ENCODE measurements at places on chromosomes 13 and 19. TPM values are rescaled to one million over a fixed set of nuclear protein-coding genes. Genes with fewer than 3 reads are reported as not detected.
A peak's percentile ranks its signal among the peaks of the same experiment; 100 is the strongest.

- no peaks in the 10 kb centered on the region for H3K4me1 ChIP-seq
- peaks cover 95% of the 10 kb centered on the region for H3K36me3 ChIP-seq
- no peak for DNase-seq
- H3K4me3 ChIP-seq: no peak overlapping the region
These were observed 8.4 kb upstream of the ECH1 start for GRCh38 chr19:38839816-38840582.

DNA sequence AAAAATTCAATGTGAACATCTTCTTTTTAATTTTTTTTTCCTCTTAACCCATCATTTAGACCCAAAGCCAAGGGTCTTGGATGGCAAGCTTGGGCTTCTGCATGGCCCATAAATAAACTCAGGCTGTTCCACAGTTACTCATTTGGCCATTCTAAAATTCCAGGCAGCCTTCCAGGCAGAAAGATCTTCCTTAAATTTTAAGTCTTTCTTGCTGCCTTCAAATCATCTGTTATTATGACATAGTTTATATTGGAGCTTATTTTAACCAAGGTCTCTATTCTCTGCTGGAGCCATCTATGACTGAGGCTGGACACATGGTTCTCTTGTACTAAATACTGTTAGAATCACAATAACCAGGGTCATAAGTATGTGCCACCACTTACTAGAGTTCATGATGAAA lies 317.3 kb upstream of the MAB21L1 start:
- H3K36me3 ChIP-seq: no peaks in the 10 kb centered on the region
- no peaks in the 10 kb centered on the region for H3K4me1 ChIP-seq
- H3K27ac ChIP-seq: no peak overlapping the region
- no peaks in the 10 kb centered on the region for H3K27me3 ChIP-seq
- H3K4me3 ChIP-seq: no peak overlapping the region
- no peak for DNase-seq

DNA sequence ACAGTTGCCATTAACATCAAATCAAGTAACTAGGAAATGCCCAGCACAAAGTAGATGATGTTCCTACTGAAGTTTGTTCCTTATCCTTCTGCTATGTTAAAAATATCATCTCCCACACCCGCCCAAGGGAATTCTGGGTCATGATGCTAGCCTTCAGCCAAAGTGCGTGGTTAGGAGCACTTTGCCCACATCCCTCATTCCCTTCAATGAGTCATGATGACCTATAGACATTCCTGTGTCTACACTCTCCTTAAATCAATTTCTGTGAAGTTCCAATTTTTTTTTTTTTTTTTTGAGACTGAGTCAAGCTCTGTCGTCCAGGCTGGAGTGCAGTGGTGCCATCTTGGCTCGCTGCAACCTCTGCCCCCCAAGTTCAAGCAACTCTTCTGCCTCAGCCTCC lies 17.0 kb downstream of the RXFP2 start:
- no peaks in the 10 kb centered on the region for H3K27me3 ChIP-seq
- H3K36me3 ChIP-seq: peaks cover 9% of the 10 kb centered on the region
- H3K4me3 ChIP-seq: no peak overlapping the region

GRCh38 chr13:97257800-97258799 lies 36.0 kb downstream of the MBNL2 start:
- no peak overlapping the region for H3K4me3 ChIP-seq
- H3K4me1 ChIP-seq: peaks cover 19% of the 10 kb centered on the region
- no peaks in the 10 kb centered on the region for H3K36me3 ChIP-seq
- peak; percentile 0 for DNase-seq
- H3K27me3 ChIP-seq: no peaks in the 10 kb centered on the region
- H3K27ac ChIP-seq: no peak overlapping the region

Gene DACH1
- 0.26 TPM for polyA plus RNA-seq

- H3K4me3 ChIP-seq: no peak overlapping the region
- H3K27me3 ChIP-seq: no peaks in the 10 kb centered on the region
- DNase-seq: no peak
These were observed 21.4 kb downstream of the BBC3 start for GRCh38 chr19:47209319-47210179.

DNA sequence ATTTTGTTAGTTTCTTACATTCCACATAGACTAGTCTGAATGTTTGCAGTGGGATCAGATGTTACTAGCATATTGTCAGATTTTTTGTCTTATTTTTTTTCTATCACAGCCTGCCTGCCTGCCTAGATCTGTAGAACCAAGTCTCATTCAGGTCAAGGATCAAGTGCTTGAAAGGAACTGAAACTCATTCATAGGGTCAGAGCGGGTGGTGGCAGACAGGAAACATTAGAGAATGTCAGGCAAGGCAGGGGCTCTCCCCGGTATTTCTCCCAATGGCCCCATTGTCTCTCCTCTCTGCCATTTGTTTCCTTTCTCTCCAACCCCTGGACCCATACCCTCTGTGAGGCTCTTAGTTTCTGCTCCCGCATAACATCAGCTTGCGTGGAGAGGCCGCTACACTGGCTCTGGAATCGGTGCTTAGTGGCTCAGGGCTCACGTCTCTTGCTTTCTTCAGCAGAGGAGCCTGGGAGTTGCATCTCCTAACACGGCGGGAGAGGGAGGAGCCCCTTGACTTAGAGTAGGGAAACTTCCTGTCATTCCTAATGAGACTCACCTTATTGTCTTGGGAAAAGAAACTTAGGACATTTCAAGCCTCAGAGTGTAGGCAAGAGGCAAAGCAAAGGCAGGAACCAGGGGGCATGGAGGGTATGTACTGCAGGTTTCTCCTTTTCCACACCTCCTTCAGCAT lies 35.6 kb upstream of the SPATA13 start:
- H3K27me3 ChIP-seq: no peaks in the 10 kb centered on the region
- no peaks in the 10 kb centered on the region for H3K36me3 ChIP-seq
- no peaks in the 10 kb centered on the region for H3K4me1 ChIP-seq
- no peak overlapping the region for H3K27ac ChIP-seq
- no peak for DNase-seq

GRCh38 chr13:76016799-76017400 lies 380.8 kb downstream of the LMO7 start:
- no peaks in the 10 kb centered on the region for H3K27me3 ChIP-seq
- no peaks in the 10 kb centered on the region for H3K36me3 ChIP-seq
- no peak overlapping the region for H3K4me3 ChIP-seq
- no peaks in the 10 kb centered on the region for H3K4me1 ChIP-seq
- H3K27ac ChIP-seq: no peak overlapping the region
- DNase-seq: peak; percentile 4

Gene RXFP2
- polyA plus RNA-seq: not detected

Gene ZNF560
- polyA plus RNA-seq: not detected

DNA sequence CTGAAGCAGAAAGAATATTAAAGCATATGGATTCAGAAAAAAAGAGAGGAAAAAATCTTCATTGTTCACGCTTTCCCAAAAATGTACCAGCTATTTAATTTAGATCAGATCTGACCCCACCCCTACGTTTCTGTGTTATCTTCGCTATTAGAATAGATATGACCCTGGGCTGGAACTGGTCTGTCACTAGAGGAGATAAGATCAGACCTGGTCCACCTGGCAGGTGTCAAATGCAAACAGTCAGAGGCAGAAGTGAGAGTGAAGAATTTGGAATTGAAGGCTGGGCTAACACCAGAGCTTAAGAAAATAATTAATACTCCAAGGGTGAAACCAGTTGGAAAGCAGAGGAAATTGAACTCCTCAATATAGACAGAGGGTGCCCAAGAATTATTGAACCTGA lies 30.0 kb upstream of the MBNL2 start:
- H3K27me3 ChIP-seq: peaks cover 16% of the 10 kb centered on the region
- no peaks in the 10 kb centered on the region for H3K4me1 ChIP-seq
- no peaks in the 10 kb centered on the region for H3K36me3 ChIP-seq
- H3K4me3 ChIP-seq: no peak overlapping the region
- no peak for DNase-seq
- H3K27ac ChIP-seq: no peak overlapping the region

GRCh38 chr13:42885325-42885724 lies 103.9 kb downstream of the FAM216B start:
- no peak overlapping the region for H3K4me3 ChIP-seq
- no peak for DNase-seq
- H3K27me3 ChIP-seq: no peaks in the 10 kb centered on the region

- H3K36me3 ChIP-seq: no peaks in the 10 kb centered on the region
- H3K4me1 ChIP-seq: no peaks in the 10 kb centered on the region
- DNase-seq: no peak
- H3K4me3 ChIP-seq: no peak overlapping the region
- no peak overlapping the region for H3K27ac ChIP-seq
These were observed 345.3 kb downstream of the SLITRK1 start for GRCh38 chr13:83536941-83537340.
